ENCODE measurements at places on chromosomes 6 and 20. TPM values are rescaled to one million over a fixed set of nuclear protein-coding genes. Genes with fewer than 3 reads are reported as not detected.
A peak's percentile ranks its signal among the peaks of the same experiment; 100 is the strongest.

The RBBP9 gene
- 6.5 TPM for total RNA-seq

The PRL gene
- total RNA-seq = not detected

The GINS1 gene
- 0.76 TPM for total RNA-seq

The GNRH2 gene
- total RNA-seq = 1.9 TPM

The CD93 gene
- 3.3 TPM for total RNA-seq

The ZNF337 gene
- total RNA-seq = 18.1 TPM

DNA sequence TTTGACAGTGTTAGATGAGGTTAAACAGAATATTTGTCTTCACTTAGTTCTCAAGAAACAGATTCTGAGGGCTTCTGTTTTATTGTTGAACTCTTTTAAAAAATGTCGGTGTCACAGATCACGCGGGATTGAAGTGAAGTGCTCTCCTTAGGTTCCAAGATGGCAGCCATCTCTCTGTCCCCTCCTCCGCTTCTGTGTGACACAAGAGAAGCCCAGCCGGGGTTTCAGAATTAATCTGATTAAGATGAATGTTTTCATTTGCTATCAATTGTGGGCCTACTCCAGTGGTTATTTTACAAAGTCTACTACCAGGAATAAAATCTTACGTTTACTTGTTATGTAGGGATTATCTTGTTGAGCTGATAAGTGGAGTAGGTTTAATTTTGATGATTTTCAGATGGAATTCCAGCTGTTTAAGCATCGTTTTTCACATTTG, 10.9 kb downstream of the HIVEP1 start:
- H3K27me3 ChIP-seq = no peaks in the 10 kb centered on the region
- DNase-seq = no peak
- H3K36me3 ChIP-seq = peaks cover 11% of the 10 kb centered on the region
- H3K4me1 ChIP-seq = peaks cover 27% of the 10 kb centered on the region
- no peak overlapping the region for H3K4me3 ChIP-seq
- no peak overlapping the region for H3K27ac ChIP-seq

GRCh38 chr6:118980063-118980462, 45.1 kb upstream of the MCM9 start:
- no peaks in the 10 kb centered on the region for H3K4me1 ChIP-seq
- no peak overlapping the region for H3K27ac ChIP-seq
- no peak for DNase-seq

GRCh38 chr20:37822141-37822601, 80.8 kb upstream of the VSTM2L start:
- H3K36me3 ChIP-seq = peaks cover 2% of the 10 kb centered on the region
- H3K27ac ChIP-seq = no peak overlapping the region
- H3K27me3 ChIP-seq = no peaks in the 10 kb centered on the region

DNA sequence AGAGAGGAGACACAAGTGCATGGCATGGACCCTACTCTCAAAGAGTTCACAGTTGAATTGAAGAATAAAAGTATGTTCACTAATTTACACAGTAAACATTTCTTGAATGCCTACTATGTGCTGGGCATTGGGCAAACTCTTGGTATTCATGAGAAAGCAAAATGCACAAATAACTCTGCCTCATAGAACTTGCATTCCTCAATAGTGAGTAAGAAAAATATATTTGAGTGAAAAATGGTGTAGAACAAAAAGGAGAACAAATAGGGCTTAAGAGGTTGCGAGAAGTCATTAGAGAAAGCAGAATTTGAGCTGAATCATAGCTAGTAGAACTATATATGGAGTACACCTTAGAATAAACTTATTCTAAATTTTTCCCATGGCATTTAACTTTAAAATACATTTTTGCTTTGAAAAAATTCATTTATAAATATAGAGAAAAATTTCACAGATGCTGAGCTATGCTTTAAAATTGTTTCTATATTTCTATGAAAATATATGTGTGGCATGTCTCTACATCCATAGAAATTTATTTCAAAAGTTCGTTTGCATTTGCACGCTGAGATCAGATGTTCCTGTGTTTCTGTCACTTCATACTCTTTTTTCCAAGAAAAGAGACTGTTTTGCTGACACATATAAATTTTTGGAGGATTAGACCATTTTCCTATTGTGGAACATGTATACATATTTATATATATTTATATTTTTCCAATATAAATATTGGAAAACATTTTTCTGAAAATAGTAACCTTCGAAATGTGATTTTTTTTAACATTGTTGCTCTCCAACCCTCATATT, 236.1 kb downstream of the KCNQ5 start:
- no peak overlapping the region for H3K4me3 ChIP-seq
- H3K4me1 ChIP-seq = no peaks in the 10 kb centered on the region
- no peaks in the 10 kb centered on the region for H3K27me3 ChIP-seq
- no peak overlapping the region for H3K27ac ChIP-seq
- no peaks in the 10 kb centered on the region for H3K36me3 ChIP-seq
- DNase-seq = no peak

DNA sequence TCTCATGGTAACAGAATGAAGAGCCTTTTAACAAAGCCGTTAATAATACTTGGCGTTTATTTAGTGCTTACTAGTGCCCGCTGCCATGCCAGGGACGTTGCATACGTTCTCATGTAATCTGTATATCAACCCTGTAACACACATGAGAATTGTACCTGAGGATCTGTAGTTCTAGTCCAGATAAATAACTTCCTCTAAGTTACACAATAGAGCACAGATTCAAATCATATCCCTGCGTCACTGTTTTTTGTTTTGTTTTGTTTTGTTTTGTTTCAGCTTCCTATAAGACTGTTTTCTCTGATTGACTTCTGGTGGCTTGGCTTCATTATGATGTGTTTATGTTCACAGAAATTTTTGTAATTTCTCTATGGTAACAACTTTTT, 553 bp downstream of the ZSCAN16 start:
- no peak for DNase-seq
- no peaks in the 10 kb centered on the region for H3K27me3 ChIP-seq
- H3K4me1 ChIP-seq = peaks cover 23% of the 10 kb centered on the region

DNA sequence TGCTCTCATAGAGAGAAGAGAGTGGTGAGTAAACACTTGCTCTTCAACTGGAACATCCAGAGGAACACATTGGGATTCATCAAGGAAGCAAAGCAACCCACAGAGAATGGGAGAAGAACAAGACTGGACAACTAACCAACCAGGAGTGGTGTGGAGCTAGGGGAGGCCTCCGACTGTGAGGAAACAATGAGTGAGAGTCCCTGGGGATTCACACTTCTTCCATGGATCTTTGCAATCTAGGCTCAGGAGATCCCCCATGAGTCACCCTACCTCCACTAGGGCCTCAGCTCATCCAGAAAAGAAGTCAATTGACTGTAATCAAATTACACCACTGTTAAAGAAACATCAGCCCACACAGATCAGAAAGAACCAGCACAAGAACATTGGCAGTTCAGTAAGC, 42.3 kb upstream of the CLVS2 start:
- no peaks in the 10 kb centered on the region for H3K4me1 ChIP-seq
- no peak for DNase-seq

DNA sequence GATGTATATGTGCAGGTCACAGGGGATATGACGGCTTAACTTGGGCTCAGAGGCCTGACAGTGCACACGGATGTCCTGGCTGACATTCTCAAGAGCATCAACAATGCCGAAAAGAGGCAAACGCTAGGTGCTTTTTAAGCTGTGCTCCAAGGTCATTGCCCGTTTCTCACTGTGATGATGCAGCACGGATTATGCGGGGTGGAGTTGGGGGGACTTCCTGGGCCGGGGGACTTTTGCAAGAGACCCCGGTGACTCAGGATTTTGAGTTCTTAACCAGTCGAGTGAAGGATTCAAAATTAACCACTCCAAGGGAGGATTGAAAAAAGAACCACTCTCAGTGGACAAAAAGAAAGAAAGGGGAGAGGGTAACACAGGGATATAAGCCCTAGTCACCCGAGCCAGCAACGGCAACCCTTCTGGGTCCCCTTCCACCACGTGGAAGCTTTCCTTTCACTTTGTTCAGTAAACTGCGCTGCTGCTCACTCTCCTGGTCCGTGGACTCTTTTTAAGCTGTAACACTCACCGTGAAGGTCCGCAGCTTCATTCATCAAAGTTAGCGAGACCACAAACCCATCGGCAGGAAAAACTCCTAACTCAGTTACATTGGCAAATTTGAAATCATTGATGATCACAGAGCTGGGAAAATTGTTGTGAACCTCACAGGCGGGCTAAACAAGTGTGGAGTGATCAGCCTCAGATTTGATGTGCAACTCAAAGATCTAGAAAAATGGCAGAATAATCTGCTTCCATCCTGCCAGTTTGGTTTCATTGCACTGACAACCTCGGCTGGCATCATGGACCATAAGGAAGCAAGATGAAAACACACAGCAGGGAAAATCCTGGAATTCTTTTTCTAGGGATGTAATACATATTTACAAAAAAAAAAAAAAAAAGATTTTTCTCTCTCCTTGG, 199.3 kb downstream of the ARID1B start:
- peaks cover 29% of the 10 kb centered on the region for H3K4me1 ChIP-seq
- H3K27ac ChIP-seq = no peak overlapping the region
- DNase-seq = peak; percentile 37
- no peaks in the 10 kb centered on the region for H3K27me3 ChIP-seq
- H3K36me3 ChIP-seq = no peaks in the 10 kb centered on the region

DNA sequence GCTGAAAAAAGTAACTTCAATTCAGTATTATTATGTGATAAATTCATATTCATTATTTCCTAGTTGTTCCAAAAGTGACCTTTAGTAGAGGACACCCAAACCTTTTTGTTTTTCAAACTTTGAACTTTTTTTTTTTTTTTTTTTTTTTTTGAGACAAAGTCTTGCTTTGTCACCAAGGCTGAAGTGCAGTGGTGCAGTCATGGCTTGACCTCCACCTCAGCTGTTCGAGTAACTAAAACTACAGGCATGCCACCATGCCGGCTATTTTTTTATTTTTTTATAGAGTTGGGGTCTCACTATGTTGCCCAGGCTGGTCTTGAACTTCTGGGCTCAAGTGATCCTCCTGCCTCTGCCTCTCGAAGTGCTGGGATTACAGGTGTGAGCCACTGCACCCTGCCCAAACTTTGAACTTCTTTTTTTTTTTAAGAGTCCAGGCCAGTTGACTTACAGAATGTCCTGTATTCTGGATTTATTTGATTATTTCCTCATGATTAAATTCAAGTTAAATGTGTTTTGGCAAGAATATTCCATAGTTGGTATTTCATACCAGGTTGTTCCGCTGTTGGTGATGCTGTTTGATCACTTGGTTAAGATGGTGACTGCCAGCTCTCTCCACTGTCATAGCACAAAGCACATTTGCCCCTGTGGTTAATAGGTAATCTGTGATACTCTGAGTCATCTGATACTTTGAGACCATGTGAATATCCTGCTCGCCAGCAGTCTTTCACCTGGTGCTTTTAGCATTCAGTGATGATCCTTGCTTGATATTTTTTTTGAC, 48.0 kb downstream of the VAPB start:
- H3K27ac ChIP-seq = no peak overlapping the region
- H3K36me3 ChIP-seq = peaks cover 37% of the 10 kb centered on the region
- H3K4me1 ChIP-seq = peaks cover 15% of the 10 kb centered on the region
- no peaks in the 10 kb centered on the region for H3K27me3 ChIP-seq
- H3K4me3 ChIP-seq = no peak overlapping the region
- no peak for DNase-seq

GRCh38 chr6:12081771-12082170, 69.7 kb downstream of the HIVEP1 start:
- H3K27me3 ChIP-seq = no peaks in the 10 kb centered on the region
- peaks cover 4% of the 10 kb centered on the region for H3K36me3 ChIP-seq
- H3K4me1 ChIP-seq = peaks cover 3% of the 10 kb centered on the region
- H3K27ac ChIP-seq = no peak overlapping the region

DNA sequence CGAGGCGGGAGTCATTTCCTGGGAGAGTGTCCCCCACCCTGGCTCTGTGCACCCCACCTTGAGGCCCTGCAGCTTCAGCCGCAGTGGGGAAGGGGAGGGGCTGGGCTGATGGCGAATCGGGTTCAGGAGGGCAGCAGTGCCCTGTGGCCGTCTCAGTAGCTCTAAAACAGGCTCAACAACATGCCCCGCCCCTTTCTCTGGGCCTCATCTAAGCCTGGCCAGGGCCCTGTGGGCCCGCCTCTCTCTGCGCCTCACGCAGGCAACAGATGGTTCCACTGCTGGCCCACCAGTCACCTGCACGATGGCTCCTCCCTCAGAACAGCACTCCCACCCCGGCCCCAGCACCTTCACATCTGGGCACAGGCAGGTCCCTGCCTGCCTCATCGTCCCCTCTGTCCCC, 30.2 kb downstream of the CHRNA4 start:
- no peak for DNase-seq
- no peaks in the 10 kb centered on the region for H3K36me3 ChIP-seq
- H3K4me1 ChIP-seq = peaks cover 9% of the 10 kb centered on the region
- H3K27me3 ChIP-seq = no peaks in the 10 kb centered on the region

DNA sequence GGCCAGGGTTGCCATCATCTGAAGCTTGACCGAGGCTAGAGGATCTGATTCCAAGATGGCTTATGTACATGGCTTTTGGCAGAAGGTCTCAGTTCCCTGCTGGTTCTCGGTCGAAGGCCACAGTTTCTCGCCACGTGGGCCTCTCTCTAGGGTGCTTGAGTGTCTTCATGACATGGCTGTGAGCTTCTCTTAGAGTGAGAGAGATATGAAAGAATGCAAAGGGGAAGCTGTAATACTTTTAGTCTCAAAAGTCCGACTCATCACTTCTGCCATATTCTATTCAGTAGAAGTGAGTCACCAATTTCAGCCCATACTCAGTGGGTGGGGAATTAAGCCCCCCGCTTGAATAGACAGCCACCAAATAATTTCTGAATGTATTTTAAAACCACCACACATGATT, 94.2 kb downstream of the UTRN start:
- no peaks in the 10 kb centered on the region for H3K27me3 ChIP-seq
- H3K4me3 ChIP-seq = no peak overlapping the region
- no peak for DNase-seq
- H3K36me3 ChIP-seq = peaks cover 15% of the 10 kb centered on the region

DNA sequence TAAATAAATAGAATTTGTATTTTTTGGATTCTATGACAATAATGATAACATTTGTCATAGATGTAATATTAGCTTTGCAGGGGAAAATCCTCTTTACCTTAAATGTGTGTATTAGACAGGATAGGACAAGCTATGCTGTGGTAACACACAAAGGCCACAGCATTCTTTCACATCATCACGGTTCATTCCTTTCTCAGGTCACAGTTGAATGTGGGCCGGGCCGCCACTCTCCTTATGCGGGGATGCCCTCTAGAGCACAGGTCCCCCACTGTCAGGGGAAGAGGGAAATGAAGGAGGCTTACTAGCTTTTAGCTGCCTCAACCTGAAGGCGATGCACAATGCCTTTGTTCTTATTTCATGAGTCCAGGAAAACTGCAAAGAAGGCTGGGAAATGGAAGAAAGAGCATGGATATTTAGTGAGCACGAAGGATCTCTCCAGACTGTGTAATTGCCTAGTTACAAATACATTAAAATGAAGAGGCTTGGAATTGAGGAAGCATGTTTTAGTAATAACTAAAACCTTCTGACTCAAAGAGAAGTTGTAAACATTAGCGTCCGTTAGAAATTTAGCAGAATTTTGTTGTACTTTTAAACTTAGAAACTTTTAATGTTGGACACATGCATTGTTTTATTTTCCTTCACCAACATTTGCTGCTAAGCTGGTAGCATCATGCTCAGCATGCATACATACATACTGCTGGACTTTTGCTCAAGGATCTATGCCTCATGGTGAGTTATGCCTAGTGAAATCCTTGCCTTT, 248.9 kb upstream of the FOXQ1 start:
- H3K27ac ChIP-seq = no peak overlapping the region
- no peak overlapping the region for H3K4me3 ChIP-seq
- no peaks in the 10 kb centered on the region for H3K4me1 ChIP-seq
- DNase-seq = no peak
- no peaks in the 10 kb centered on the region for H3K36me3 ChIP-seq
- H3K27me3 ChIP-seq = no peaks in the 10 kb centered on the region
